ENCODE measurements at places on chromosomes 1 and 21.

GRCh38 chr1:117387060-117387633 is 19.9 kb downstream of the MAN1A2 start:
- DNase-seq, result no peak

GRCh38 chr21:36377391-36377842 is 7.8 kb upstream of the CHAF1B start:
- no peak for DNase-seq

DNA sequence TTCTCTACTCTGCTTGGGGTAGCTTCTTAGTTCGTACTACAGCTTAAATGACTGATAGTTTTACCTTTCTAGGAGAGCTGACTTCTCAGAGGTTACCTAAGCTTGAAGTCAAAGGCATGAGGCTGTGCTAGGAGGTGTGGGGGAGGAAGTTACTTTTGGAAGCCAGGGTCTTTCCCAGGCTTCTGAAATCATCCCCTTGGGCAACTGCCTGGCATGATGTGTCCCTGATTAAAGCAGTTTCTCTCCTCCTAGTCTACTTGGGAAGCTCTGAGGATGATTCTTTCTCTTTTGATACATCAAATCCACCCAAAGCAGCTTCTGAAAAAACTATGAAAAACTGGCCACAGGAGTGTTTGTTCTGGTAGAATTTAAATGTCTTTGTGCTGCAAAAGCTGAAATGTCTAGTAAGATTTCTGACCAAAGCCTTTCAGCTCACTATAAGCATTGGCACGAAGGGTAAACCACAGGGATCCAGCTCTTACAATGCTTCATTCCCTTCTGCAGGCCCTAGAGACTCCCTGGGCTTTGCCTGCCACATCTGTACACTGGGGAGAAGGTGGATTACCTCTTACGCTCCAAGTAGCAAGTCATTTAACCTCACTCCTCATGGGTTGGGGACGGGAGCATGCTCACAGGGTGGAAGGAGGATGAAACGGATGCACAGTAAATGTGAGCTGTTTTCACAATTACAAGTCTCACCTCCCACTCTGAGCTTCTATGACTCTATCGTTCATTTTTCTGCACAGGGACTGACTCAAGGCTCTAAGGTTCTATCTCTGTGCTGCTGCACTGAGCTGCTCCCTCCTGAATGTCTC is 59.6 kb downstream of the RUNX1 start:
- DNase-seq, result peak; percentile 79

DNA sequence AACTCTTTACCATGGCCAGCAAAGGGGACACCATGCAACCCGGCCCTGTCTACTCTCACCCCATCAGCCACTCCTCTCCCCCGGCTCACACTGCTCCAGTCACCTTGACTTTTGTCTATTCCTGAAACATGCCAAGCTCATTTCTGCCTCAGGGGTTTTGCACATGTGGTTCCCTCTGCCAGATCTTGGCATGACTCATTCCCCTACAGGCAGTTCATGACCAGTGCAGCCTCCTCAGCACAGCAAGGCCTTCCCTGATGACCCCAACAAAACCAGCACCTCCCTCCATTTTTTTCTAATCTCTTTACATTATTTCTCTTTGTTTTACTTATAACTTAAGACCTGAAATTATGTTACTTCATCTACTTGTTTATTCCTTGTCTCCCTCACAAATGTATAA is 58.6 kb upstream of the GJB5 start:
- DNase-seq, result no peak

DNA sequence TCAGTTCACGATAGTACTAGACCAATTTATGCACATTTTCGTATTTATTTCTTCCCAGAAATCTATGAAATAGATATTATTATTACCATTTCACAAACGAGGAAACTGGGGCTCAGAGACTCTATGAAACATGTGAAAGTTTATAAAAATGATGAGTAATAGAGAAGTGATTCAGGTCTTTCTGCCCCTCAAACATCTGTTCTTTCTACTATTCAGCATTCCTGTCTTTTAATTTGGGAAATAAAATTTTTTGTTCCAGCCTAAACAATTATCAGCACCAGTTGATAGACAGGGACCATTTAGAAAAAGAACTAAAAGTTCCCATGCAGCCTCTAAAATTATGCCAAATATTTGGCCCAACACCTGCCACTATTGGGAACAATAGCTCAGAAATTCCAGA is 585.1 kb downstream of the PTPRC start:
- DNase-seq, result no peak

DNA sequence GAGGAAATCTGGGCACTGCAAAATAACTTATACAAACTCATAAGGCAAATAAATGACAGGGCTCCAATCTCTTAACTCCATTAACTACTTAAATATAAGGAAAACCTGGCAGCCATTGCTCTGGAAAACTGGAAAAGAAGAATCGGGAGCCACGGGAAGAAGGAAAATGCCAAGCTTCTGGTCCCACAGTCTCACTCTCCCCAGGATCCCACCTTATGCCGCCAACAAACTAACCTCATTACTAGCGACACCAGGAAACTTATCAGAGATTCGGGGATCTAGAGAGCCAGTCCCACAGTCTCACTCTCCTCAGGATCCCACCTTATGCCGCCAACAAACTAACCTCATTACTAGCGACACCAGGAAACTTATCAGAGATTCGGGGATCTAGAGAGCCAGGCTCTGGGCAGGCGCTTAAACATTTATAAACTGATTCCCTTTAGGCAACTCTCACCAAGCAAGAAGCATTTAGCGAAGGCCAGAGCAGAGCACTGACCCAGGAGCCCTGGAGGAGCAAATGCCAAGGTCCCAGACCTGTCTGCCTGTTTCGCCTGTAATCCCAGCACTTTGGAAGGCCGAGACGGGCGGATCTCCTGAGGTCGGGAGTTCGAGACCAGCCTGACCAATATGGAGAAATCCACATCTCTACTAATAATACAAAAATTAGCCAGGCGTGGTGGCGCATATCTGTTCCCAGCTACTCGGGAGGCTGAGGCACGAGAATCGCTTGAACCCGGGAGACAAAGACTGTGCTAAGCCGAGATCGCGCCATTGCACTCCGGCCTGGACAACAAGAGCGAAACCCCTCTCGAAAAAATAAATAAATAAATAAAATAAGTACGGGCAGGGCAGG is 720 bp downstream of the PSMB2 start:
- DNase-seq, result peak; percentile 16

- no peak for DNase-seq
Observed at GRCh38 chr21:43731476-43731875, 12.5 kb downstream of the PDXK start.

DNA sequence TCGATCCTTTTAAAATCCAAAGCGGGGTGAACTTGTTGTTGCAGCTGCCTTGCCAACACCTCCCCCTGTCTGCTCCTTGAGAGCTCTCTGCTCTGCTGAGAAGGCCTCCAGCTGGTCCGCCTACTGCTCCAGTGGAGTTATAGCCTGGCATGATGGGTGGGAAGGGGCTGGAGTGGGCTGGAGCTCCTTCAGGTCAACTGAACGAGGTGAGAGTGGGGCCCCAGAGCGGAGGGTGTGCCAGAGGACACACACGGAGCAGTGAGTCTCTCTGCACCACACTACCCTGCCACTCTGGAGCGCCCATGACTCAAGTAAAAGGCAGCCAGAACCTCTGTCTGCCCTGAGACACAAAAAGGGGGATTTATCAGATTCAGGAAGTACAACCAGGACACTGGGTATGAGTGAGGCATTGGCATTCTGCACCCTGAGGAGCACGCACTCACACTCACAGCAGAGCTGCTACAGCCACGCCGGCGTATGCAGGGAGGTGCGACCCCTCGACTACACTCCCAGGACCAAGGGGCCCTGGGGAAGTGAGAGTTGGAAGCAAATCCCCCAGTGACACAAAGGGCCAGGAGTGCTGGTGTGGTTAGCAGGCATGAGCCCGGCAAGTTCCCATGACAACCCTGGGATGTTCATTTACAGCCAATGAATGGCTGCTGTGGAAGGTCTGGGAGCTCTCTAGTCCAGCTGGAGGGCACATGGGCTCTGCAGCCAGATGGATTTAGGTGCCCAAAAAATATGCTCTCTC is 28.0 kb upstream of the EVA1B start:
- DNase-seq, result no peak

GRCh38 chr1:59504276-59504675 is 207.4 kb downstream of the FGGY start:
- no peak for DNase-seq

GRCh38 chr1:160767395-160768294 is 28.3 kb upstream of the LY9 start:
- peak; percentile 64 for DNase-seq

DNA sequence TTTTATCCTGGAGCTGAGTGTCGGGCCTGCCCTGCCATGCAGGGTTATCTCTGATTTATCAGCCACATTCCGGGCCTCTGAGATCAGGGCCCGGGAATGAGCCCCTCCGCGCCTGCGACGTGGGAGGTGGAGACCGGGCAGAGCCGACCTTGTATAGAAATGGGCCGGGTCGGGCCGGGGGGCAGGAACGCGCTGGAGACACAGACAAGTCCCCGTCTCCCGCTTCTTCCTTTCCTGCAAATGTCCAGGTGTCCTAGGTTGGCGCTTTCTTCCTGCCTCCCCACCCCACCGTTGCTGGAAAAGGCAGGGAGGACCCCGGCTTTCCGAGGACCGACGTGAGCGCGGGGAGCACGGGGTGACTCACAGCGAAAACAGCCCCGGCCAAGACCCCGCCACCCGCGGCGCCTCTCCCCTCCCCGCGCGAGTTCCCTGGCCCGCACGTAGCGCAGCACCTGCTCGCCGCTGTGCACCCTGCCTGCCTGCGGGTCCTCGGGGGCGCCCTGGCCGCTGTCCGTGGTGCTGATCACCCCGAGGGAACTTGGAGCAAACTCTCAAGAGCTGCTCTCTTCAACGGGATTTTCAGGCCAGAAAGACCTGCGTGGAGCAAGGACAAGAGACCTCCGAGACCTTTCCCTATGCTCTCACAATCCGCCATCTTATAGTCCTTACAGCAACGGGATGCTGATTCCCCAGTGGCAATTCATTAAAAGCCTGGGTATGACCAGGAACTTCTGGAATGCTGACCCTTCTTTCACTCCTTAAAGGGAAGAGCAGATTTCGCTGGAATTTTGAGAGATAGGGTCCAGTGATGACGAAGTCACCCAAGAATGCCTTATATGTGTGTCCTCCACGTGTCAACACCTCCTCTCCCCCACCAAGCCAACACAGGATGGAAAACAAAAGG is 475 bp upstream of the NPPB start:
- DNase-seq, result peak; percentile 68

- DNase-seq, result no peak
Observed at GRCh38 chr1:78441921-78442320, 48.9 kb upstream of the PTGFR start.

DNA sequence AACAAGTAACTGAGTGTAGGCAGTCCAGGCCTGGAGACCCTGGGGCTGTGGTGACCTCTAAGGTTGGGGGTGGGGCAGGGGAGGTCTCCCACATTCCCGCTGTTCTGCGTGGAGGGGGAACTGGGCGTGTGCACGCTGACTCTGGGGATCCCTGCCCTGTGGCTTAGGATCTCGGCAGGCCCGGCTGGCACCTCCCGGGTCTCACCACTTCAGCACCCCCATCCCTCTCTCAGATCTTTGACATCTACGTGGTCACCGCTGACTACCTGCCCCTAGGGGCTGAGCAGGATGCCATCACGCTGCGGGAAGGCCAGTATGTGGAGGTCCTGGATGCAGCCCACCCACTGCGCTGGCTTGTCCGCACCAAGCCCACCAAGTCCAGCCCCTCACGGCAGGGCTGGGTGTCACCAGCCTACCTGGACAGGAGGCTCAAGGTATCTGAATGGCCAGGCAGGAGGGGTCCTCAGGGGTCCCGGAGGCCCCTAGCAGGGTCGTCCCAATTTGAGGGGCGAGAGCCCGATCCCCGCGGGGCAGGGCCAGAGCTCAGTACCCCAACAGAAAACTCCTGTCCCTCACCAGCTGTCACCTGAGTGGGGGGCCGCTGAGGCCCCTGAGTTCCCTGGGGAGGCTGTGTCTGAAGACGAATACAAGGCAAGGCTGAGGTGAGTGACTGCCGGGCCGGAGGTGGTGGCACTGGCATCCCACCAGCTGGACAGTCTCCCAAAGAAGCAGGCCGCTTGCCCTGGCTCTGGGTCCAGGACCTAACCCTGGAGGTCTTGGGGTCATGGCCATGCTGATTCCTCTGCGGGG is 68.7 kb downstream of the TRIM11 start:
- DNase-seq, result no peak

DNA sequence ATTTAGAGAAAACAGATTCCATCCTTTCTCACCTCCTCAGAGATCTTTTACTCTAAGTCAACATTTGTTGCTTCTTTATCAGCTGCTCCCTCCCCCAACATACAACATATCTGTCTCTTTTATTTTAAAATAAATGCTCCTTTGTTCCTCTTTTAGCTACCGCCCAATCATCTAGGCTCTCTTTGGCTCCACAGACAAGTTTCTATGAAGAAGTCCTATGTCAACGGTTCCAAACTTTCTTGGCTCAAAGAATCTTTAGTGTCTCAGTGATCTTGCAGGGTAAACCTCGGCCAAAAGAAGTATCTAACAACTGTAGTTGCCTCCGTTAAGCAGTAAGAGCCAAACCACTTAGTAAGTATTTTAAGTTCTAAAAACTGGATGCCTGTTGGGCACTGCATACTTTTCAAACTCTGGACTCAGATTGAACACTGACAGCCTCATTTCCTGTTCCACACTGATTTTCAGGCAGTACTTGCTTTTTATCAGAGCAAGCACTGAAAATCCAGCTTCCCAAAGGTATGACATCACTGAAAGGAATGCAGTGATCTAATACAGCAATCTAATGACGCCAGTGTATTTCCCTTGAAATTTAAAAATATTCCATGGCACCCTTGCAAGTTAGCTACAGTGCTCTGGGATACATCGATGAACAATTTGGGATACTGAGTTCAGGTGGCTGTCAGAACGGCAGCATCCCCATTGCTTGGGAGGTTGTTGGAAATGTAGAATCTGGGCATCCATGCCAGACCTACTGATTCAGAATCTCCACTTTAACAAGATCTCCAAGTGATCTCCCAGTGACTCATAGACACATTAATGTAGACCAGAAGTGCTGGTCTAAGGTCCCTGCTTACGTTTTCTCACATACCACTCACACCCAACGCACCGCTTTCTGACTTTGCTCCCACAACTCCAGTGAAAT is 26.8 kb downstream of the EGLN1 start:
- DNase-seq, result no peak

GRCh38 chr1:41758500-41758899 is 160.2 kb downstream of the HIVEP3 start:
- no peak for DNase-seq

GRCh38 chr1:208233978-208234377 is 10.2 kb downstream of the PLXNA2 start:
- no peak for DNase-seq

DNA sequence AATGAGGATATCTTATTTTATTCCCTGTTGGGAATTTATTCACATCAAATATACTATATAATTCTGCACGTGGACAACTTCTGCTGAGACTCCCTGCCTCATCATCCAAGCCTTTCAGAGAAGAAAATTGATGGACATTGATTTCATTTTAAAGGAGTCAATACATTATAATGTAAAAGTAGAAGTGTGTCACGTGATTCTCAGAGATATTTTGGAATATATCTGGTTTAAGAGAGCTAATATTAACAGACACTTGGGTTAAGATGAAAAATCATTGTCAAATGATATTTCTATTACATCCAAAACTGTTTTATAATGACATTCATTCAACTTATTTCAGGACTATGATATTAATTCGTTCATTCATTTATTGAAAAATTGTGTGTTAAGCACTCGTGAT is 314.2 kb downstream of the ADGRL2 start:
- no peak for DNase-seq
